ENCODE measurements at places on chromosomes 4 and X.
A peak's percentile ranks its signal among the peaks of the same experiment; 100 is the strongest.

DNA sequence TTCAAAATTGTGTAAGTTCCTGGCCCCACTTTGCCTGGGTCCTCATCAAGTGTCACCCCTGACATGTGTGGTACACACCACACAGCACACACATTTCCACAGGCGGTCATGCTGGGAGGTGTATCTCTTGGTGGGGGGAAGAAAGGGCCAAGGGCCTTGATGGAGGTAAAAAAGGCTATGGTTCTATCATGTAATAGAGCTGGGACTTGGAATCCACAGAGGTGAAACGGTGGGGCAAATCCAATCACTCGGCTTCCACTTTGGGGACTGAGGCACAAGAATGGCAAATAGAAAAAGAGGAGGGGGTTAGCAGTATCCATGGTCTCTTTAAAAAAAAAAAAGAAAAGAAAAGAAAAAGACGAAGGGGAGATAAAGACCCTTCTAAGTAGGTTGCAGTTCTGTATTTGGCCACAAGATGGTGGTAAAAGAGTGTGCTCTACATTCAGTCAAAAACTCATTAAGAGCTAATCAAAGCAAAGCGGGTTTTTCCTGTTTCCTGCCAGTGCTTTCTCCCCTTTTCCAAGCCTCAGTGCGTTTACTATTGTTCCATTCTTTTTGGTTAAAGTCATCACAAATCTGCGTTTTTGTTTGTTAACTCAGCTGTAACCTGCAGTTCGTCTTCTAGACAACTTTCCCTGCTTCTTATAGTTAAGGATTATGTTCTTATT, 37.0 kb upstream of the ATP6AP2 start:
- peak; percentile 7 for DNase-seq

GRCh38 chrX:47502316-47503125, 19.5 kb upstream of the ZNF41 start:
- no peak for DNase-seq

DNA sequence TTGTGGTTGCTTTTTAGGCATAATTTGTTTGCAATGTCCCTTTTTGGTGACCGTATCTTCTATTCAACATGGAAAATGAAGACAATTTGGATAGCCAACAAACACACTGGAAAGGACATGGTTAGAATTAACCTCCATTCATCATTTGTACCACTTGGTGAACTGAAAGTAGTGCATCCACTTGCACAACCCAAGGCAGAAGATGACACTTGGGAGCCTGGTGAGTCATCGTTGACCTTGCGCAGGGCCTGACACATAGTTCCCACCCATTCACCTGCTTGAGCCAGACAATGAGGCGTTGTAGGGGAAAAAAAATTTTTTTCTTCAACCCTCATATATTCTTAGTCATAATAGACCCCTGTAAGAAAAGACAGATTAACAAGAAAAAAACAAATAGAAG, 32.4 kb downstream of the EGF start:
- DNase-seq: no peak

DNA sequence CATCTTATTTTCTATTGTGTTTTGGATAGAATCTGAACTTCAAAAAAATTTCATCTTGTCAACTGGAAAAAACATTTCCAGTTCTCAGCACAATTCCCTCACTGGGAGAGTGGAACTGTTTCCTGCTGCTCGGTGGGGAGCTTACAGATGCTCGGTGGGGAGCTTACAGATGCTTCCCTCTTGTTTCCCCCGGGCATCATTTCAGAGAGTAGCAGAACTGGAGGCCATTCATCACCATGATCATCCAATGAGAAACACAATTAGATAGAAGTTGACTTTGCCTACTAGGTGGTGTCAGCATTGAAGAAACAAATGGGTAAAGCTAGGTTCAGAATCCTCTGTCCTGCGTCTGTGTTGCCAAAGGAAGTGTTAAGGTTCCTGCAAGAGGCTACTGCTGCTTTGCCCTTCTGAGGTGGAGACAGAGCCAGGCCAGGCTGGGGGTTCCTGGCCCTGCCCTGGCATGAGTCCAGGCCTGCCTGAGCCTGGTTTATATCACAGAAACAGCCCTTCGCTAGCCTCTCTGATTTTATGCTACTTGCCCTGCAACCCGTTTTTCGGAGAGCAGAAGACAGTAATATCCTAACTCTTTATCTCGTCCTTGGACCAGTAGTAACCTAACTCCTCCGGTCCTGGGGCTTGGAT, 70.6 kb downstream of the TAPT1 start:
- DNase-seq: no peak

DNA sequence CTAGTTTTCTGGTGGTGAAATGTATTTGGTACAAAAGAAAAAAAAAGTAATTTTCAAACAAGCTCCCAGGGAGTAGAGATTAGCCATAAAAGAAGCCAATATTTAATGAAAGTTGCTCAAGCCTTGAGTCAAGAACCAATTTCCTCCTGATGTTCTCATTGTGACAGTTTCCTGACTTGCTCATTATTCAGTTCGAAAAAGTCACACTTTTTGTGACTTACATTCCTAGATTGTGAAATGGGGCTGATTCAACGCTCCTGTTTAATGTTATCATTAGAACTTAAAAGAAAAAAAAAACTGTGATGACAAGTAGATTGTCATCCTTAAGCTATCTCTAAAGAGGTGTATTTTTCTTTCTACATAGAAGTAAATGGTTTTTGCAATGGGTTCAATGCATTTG, 122.6 kb upstream of the BMPR1B start:
- no peak for DNase-seq

GRCh38 chr4:161664740-161665139, 499.1 kb downstream of the FSTL5 start:
- no peak for DNase-seq

DNA sequence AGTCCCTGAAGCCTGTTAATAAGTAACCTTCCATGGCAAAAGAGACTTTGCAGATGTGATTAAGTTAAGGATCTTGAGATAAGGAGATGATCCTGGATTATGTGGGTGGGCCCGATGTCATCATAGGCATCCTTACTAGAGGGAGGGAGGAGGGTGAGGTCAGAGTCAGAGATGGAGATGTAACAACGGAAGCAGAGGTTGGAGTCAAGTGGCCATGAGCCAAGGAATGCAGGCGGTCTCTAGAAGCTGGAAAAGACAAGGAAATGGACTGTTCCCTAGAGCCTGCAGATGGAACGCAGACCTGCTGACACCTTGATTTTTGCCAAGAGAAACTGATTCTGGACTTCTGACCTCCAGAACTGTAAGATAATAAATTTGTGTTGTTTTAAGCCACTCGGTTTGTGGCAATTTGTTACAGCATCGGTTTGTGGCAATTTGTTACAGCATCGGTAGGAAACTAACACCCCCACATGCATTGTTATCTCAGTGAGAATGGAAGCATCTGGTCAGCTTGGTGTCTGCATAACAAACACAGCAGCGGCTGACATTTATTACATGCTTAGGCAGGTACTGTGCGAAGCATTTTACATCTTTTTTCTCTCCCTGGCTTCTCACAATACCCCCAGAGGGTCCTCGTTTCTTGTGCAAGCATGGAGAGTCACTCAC, 55.6 kb downstream of the CLDN34 start:
- no peak for DNase-seq

DNA sequence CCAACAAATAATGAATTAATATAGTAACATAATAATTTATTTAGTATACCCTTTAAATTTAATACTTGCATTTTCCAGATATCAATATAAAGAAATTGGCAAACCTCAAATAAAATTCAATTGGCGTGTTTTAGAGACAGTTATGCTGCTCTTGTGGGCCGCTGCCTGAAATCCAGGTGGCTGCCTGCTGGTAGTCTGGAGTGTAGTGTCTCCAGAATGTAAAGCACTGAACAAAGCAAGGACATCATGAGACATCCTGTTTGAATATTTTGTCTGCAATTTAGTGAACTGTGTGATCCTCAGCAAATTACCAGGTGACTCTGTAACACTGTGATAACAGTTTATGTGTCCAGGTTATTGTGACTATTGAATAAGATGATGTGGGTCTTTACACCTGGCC, 29.9 kb downstream of the ZFP42 start:
- DNase-seq: no peak

- DNase-seq: no peak
Measured at GRCh38 chrX:113973706-113974105, 610.2 kb upstream of the HTR2C start.

DNA sequence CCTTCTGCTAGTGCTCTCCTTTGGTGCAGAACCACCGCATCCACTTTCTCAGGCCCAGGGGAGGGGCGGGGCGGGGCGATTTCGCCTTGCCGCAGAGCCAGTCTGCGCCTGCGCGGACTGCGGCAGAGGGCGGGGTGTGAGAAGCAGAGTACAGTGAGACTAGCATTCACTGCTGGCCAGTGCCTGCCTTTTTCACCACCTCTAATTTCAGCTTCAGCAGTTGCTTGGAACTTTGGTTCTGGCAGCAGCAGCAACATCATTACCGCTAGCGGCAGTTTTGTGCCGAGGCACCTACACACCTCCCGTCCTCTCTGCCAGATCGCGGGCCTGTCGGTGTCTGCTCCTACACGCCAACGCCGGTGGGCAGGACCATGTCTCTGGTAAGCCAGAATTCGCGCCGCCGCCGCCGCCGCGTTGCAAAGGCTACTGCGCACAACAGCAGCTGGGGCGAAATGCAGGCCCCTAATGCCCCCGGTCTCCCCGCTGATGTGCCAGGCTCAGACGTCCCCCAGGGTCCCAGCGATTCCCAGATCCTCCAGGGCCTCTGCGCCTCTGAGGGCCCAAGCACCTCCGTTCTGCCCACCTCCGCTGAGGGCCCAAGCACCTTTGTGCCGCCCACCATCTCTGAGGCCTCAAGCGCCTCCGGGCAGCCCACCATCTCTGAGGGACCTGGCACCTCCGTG, at the start of gene MAGEE1:
Gene MAGEE1, plus strand, starts transcription at position 151 of the 683 bp plus-strand sequence. Its CDS starts 221 bp downstream, at position 372.
- DNase-seq: peak; percentile 70

DNA sequence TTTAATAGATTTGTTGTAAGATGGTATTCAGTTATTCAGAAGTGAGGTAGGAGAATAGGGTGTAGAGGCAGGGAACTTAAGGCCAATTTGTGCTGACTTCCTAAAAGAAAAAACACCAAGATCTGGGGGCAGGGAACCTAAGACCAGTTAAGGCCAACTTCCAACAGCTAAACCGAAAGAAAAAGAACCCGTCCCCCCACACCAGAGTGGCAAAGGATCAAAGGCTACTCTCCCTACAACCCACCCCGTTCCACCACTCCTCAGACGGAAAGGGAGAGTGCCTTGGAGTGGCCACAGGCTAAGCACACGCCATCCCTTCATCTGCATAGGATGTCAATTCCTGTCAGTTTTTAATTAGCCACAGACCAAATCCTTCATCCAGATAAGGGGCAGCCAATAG, 3.7 kb upstream of the ZNF718 start:
- no peak for DNase-seq

GRCh38 chr4:168600796-168601583, 104.1 kb downstream of the PALLD start:
- no peak for DNase-seq

GRCh38 chr4:124192544-124192943, 520.0 kb downstream of the ANKRD50 start:
- no peak for DNase-seq

GRCh38 chr4:7461230-7461629, 26.5 kb upstream of the PSAPL1 start:
- DNase-seq: no peak

GRCh38 chrX:40912576-40912975, 172.7 kb upstream of the USP9X start:
- DNase-seq: no peak

- DNase-seq: no peak
Measured at GRCh38 chr4:4762909-4763821, 96.3 kb upstream of the MSX1 start.

- no peak for DNase-seq
Measured at GRCh38 chr4:52197306-52197705, 146.2 kb downstream of the SPATA18 start.

- DNase-seq: no peak
Measured at GRCh38 chr4:37002625-37003024, 241.9 kb upstream of the NWD2 start.

DNA sequence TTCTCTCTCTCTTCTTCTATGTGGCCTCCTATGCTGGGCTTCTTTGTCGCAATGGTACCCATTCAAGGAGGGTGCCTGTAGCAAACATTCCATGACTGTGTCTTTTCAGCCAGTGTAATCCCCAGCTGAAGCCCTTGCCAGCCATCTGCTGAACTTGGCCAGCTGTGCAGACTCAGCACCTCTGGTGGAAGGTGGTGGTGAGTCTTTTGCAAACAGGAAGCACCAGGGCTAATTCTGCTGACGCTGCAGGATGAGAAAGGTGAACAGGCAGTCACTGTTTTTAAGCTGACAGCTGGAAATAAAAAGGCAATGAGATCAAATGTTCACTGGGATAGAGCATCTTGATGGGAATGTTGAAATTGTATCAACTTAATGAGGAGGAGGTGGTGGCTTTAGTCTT, 298.7 kb upstream of the CLNK start:
- DNase-seq: no peak

- no peak for DNase-seq
Measured at GRCh38 chrX:18461431-18461830, 36.0 kb downstream of the CDKL5 start.

GRCh38 chrX:21932292-21933002, 8.1 kb upstream of the SMS start:
- no peak for DNase-seq

- no peak for DNase-seq
Measured at GRCh38 chrX:70254909-70255308, 5.1 kb downstream of the P2RY4 start.

GRCh38 chr4:112069110-112069509, 76.1 kb upstream of the FAM241A start:
- no peak for DNase-seq

DNA sequence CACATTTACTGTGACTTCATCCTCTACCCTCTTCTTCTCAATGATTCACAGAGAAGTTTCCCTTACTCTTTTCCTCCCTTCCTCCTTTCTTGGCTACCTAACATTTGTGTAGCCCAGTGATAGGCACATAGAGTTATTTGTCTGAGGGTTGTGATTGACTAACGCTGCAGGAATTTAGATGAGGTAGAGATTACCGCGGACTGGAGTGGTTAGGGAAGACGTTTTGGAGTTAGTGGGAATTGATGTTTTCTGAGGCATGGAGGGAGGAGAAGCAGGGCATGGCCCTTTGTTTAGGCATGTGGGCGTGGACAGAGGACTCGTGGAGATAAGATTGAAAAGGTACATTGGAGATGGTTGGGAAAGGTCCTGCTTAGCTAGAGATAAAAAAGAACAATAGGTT, 246.7 kb downstream of the GPAT3 start:
- DNase-seq: no peak

DNA sequence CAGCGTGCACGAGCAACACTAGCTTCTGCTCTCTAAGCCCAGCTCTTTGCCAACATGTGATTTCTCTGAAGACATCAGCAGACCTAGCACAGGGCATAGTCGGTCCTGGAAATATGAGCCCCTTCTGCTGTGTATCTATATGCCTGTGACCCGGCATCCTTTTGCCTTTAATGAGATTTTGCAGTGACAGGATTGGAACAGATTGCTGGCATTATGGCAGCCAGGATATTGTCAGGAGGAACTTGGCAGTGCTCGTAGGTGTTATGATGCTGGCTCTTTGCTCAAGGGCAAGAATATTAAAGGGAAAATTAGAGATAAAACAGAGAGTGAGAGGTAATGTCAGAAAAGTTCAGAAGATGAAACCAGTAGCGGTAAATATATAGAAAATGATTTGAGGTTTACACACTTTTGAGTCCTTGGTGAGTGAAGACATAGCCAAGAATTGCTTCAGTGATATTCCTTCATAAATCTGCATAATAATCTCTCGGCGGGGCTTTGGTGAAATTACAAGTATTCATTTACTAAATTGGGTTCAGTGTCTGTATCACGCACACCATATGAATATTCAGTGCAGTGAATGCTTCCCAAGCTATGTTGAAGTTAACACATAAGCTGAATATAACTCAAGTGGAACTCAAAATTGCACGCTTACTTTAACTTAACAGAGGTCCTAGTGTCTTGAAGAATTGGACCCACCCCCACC, 502.1 kb upstream of the NR3C2 start:
- DNase-seq: no peak

GRCh38 chrX:73127700-73128241, 48.5 kb upstream of the PABPC1L2A start:
- no peak for DNase-seq

Measured in effector memory CD8-positive, alpha-beta T cell (primary cell).